ENCODE measurements at places on chromosomes 5 and 9.

DNA sequence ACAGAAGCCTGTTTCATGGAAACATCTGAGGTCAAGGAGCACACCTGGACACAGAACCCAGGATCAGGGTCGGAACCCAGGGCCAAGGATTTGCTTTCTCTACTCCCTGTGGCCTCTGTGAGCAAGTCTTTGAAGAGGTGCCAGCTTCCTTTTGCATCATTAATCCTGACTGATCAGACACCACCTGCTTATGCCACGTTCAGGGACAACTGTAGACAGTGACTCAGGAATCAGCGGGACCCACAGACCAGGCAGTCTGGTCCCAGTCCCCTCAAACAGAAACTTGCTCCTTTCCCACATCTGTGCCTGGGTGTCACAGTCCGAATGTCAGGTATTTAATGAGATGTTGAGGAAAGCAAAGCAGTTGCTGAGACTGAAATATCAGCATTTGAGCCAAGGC lies 154.8 kb downstream of the SGCD start:
- no peak for DNase-seq

DNA sequence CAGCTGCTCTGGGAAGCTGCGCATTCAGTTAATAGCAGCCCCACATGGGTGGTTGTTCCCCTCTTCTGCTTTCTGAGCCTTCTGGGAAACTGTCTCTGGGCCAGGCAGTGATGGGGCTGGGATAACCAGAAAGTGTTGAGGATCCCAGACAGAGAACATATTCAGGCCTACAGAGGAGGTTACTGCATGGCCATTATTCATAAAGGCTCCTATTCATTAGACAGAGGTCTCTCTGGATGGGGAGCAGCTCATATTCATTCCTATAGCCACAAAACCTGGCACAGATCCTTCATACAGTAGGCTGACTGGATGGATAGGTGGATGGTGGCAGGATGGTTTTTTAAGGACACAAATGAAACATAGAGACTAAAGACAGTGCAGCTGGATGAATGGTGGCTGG lies 76.3 kb downstream of the HSPA4 start:
- DNase-seq = no peak

DNA sequence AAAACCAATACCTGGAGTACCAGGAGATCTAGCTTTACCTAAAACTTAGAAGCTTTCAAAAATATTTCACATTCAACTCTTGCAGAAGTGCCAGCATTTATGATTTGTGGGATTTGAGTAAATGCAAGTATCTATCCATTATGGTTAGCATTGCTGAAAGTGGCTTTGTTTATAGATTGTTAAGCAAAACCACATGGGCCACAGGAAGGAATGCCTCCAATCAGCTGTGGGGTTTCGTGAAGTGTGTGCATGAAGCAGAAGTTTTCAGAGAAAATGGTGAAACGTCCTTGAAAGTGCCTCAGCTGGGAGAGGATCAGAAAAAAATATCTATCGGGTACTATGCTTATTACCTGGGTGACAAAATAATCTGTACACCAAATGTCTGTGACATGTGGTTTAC lies 4.2 kb downstream of the LECT2 start:
- DNase-seq = no peak

DNA sequence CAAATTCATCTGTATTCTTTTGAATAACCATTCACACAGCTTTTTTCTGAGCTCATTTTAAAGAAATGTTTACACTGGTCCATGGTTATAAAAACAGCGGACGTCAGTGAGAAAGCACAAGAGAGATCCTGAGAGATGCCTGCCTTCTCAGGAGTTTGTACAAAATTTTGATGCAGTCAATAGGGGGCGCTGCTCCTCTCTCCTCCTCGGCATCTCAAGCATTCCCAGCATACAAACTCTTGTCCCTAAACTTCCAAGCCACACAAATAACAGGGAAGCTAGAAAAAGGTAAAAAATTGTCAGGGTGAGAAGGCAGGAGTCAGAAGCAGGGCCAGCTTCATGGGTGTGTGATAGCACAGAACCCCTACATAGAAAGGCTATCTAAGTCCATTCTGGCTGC lies 11.2 kb upstream of the CCDC152 start:
- no peak for DNase-seq

DNA sequence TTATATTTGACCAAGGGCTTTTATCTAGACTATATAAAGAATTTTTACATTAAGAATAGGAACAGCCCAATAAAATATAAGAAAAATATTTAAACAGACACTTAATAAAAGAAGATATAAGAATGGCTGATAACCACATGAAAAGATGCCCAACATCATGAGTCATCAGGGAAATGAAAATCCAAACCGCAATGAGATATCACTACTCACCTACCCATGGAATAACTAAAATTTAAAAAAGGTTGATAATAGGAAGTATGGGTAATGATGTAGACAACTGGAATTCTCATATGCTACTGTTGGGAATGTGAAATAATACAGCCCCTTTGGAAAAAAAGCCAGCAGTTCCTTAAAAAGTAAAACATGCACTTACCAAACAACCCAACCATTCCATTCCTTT lies 206.9 kb upstream of the PCSK5 start:
- DNase-seq = no peak

DNA sequence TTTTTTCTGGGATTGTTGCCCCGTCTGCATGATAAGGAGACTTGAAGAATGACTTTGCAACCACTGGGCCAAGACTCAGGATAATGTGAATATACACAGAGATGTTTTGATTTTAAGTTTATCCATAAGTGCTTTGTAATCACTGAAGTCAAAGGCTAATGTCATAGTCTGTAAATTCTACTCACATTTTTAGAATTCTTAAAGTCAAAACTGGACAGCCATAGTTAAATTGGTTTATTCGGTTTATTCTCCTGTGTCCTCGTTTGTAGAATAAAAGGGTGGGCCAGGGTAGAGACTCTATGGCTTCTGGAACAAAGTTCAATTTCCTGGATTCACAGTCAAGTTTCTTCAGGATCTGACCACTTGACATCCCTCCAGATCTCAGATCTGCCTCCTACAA lies 327.7 kb upstream of the TNC start:
- no peak for DNase-seq

GRCh38 chr5:144390133-144390532 lies 219.5 kb downstream of the KCTD16 start:
- no peak for DNase-seq

DNA sequence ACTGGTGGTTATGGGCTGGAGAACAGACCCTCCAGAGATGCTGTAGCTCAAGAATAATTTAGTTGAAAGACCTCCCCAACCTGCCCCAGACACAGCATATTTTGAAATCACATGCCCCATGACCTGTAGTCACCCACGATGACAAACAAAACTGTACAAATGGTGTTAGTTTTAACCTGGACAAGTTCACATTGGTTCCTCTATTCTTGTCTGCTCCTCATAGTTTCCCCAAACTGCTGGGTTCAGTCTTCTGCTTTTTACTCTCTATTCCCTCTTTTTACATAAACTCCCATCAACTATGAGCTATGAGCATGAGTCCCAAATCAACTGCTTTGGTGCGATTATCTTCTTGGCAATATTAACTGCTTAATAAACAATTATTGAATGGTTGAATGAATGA lies 365.3 kb upstream of the CLINT1 start:
- no peak for DNase-seq

DNA sequence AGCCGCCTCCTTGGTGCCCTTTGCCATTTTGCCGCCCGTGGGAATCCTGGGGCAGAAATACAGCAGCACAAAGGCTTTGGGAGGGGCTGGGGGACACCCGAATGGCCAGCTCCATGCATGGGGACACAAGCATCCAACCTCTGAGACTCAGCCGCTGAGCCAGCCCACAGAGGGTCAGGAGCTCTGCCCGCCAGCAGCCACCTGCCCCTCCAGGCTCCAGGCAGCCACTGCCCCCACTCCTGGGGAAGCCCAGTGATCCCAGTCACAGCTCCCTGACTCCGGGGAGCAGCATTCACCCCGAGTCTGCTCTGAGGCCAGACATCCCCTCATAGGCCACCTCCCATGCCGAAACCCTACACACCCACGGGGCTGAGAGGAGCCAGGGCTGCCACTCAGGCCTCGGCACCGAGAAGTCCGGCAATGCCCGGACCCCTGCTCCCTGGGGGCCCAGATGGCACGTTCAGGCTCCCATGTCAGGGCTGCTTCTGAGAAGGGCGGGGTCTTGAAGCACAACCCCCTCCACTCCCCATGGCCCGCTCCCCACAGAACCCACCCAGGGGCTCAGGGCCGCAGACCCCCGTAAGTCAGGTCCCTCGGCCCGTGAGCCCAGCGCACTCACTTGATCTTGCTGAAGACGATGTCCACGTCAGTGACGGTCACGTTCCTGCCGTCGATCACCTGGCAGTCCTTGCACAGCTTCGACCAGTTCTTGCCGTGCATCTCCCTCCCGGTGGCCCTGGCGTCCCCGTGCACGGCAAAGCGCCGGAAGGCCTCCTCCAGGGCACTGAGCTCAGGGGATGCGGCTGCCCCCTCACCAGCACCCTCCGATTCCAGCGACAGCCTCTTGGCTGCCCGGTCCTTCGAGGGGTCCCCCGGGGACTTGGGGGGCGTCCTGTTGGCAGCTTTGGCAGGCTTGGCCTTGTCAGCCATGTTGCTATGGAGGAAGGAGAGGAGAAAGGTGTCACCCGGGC lies 15.7 kb downstream of the TPPP start:
- DNase-seq = no peak

DNA sequence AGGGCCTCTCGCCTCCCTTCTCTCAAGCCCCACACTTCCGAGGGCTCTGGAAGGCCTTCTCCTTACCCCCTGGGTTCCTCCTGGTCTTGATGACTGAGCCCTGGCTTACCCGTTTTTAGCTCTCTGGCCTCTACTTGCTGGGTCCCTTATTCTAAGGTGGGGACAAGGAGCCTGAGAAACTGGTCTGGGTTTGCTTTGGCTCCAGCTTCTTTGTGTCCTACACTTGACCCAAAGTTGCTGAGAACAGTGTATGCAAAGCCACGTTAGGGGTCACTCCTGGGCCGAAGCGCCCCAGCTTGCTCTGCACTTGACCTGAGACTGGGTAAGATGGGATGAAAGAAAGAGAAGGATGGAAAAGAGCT lies 788 bp downstream of the ZNF346 start:
- no peak for DNase-seq

GRCh38 chr5:127562252-127562651 lies 44.8 kb downstream of the PRRC1 start:
- DNase-seq = no peak
